ENCODE measurements at places on chromosomes 16 and 17.

GRCh38 chr17:9324864-9325263 is 250.8 kb downstream of the STX8 start:
- DNase-seq = no peak

GRCh38 chr17:46850688-46851028 is 725 bp upstream of the WNT9B start:
- DNase-seq = no peak

DNA sequence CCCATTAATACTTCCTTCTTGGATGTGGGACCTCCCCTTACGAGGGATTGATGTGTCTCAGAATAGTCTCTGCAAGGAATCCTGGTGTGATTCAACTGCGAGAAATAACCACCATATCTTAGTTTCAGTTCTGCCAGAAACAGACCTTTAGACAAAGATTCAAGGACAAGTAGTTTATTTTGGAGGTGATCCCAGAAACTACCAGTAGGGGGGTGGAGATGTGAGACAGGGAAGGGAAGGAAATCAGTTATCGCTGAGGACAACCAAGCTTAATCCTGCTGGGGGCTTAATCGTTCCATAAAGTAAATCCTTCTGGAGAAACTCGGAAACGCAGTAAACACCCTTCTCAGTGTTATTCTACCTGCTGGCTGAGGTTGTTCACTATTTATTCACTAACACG is 5.0 kb upstream of the SDR42E1 start:
- no peak for DNase-seq

- no peak for DNase-seq
Measured at GRCh38 chr16:50012182-50012581, 12.8 kb upstream of the CNEP1R1 start.

DNA sequence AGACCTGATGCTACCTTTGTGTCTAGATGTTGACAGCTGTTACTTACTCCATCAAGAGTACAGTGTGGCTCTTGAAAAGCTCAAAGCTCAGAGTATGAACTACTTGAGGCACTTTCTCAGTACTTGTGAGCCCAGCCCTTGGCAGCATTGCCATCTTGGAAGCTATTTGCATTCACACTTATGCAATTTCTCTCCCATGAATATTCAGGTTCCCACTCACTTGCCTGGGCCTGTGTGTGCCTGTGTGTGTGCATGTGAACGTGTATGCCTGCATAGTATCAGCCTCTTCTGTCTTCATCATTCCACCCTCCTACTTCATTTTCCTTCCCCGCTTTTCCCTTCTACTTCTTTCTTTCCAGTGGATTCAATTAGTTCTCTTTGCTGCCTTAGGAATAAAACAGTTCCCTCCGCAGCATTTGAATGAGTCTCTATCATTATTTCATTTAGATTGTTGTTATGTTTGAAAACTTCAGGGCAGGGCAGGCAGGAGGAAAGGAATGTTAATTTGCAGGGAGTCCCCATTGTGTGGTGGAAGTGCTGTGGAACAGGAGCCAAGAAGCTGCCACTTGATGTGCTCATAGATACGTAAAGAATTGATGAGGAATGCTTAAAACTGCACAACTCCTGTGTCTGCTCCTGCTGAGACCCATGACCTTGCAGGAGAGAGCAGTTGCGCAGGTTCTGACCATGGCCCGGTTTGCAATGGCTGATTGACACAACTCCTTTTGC is 58.9 kb downstream of the HS3ST4 start:
- no peak for DNase-seq

All from stimulated activated naive CD8-positive, alpha-beta T cell treated with anti-CD3 and anti-CD28 coated beads, Interleukin-15, amount 100 ng/mL, for 72 hours (primary cell).